Globus pallidus (tissue), 1 donor: ENCODE measurements at places on chromosomes 2 and 18.

DNA sequence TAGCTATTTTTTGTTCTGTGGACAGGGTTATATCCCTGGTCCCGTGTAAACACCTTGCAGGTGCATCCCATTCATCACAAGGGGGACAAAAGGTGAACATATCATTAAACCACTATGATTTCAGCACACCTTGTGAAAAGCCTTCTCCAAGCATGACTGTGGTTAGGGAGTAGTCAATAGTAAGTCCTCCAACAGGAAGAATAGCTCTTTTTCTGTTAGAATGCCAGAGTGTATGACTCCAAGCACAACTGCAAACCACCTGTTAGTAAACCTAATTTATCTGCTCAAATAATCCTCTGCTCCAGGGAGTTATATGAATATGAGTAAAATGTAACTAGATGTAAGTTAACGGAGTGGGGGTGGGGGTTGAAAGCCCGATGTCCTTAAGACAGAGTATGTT is 240.5 kb downstream of the AGPS start:
- no peak for DNase-seq

- peak; percentile 78 for DNase-seq
Observed at GRCh38 chr2:27085673-27086089, 891 bp upstream of the KHK start.

- no peak for DNase-seq
Observed at GRCh38 chr18:9519399-9519798, 44.1 kb downstream of the RALBP1 start.

- DNase-seq: no peak
Observed at GRCh38 chr2:192546565-192546964, 351.8 kb upstream of the TMEFF2 start.

- no peak for DNase-seq
Observed at GRCh38 chr2:8798393-8798792, 39.0 kb downstream of the KIDINS220 start.

DNA sequence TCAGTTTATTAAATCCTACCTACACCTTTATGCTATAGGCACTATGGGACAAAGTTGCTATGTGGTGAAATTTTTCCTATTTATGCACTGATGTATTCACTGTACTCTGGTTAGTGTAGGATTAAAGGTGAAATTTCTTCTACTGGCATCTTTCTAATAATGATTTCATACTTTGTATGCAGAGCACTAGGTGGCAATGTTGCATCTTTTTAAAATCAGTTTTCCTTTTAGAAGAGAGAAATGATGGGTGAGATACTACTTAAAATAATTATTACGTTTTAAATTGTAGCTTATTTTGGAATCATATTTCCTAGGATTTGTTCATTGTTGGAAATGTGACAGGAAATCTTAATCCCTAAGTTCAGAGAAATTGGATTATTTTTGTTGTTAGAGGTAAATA is 150.9 kb downstream of the CD8B2 start:
- DNase-seq: peak; percentile 11

DNA sequence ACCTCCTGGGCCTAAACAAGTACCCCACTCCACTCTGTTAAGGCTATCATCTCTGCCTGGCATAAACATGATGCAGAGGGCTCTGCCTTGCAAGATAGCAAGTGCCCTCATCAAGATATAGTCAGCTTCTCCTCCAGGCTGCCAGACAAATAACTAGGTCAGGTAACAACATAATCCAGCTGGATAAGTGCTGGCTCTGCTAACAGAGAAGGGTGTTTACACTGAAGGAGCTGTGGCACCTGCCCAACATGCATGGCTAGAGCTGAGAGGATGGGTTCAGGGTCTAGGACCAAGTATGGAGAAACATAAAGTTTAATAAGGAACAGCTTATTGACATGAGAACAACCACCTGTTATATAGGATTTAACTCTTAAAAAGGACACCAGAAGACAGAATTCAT is 42.8 kb downstream of the DLGAP1 start:
- DNase-seq: no peak
